Smooth muscle cell of trachea (primary cell): ENCODE measurements at places on chromosomes 2 and 18. TPM values are rescaled to one million over a fixed set of nuclear protein-coding genes. Genes with fewer than 3 reads are reported as not detected.

KCNIP3 gene
- 2.9 and 3.6 TPM in 2 replicates for total RNA-seq

FAP gene
- total RNA-seq = 112 and 143 TPM in 2 replicates

FOXD4L1 gene
- 0.15 and 0.17 TPM in 2 replicates for total RNA-seq

EGR4 gene
- 0.83 TPM in 1 of 2 replicates, not detected in the other for total RNA-seq

ELOA2 gene
- not detected in 2 replicates for total RNA-seq

CD8A gene
- total RNA-seq = not detected in 2 replicates

SLC40A1 gene
- 15.4 and 73.1 TPM in 2 replicates for total RNA-seq

HRH4 gene
- total RNA-seq = under 0.01 TPM in 2 replicates

QPCT gene
- total RNA-seq = 7.0 and 19.7 TPM in 2 replicates

B3GNT7 gene
- 0.33 TPM in 1 of 2 replicates, not detected in the other for total RNA-seq

APOB gene
- under 0.01 TPM in 1 of 2 replicates, not detected in the other for total RNA-seq

FAM237A gene
- total RNA-seq = not detected in 2 replicates

SPIRE1 gene
- 20.7 and 35.4 TPM in 2 replicates for total RNA-seq

CDK15 gene
- total RNA-seq = 6.7 and 16.0 TPM in 2 replicates

PROKR1 gene
- not detected in 2 replicates for total RNA-seq

MC5R gene
- total RNA-seq = not detected in 2 replicates

CTLA4 gene
- total RNA-seq = not detected in 2 replicates

MYL1 gene
- not detected in 2 replicates for total RNA-seq

CHRND gene
- total RNA-seq = not detected in 2 replicates
